ENCODE measurements at places on chromosomes 13 and 19.

DNA sequence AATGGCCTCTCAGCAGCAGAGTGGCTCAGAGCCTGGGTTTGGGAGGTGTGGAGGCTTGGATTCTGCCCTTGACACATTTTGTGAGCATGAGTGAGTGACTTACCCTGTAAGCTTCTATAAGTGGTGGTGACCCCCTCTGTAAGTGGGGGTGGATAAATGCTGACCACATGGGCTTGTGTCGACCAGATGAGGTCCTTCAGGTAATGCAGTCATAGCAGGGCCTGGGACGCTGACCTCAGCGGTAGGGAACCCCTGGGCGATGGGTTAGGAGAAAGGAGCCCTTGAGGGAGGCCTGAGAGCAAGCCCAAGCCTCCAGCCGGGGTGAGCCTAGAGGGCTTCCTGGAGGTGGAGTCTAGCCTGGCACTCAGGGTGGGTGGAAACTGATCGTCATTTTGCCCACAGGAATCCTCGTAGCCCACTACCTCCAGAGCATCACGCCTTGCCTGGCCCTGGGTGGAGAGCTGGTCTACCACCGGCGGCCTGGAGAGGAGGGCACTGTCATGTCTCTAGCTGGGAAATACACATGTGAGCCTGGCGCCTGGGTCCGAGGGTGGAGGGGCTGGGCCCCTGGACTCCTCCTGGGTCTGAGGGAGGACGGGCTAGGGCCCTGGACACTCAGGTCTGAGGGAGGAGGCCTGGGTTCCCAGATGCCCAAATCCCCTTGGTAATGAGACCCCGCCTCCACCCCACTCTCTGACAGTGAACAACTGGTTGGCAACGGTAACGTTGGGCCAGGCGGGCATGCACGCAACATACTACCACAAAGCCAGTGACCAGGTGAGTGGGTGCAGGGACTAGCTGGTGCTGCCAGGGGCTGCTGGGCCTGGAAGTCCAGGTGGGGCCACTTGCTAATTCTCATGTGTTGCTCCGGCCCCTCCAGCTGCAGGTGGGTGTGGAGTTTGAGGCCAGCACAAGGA, 5.0 kb upstream of the APOE start:
- no peak overlapping the region for H3K27ac ChIP-seq
- no peaks in the 10 kb centered on the region for H3K4me1 ChIP-seq
- DNase-seq, result no peak
- no peaks in the 10 kb centered on the region for H3K27me3 ChIP-seq

GRCh38 chr13:98778749-98779148, 26.3 kb upstream of the SLC15A1 start:
- peaks cover 9% of the 10 kb centered on the region for H3K4me1 ChIP-seq
- H3K4me3 ChIP-seq, result no peak overlapping the region
- no peaks in the 10 kb centered on the region for H3K27me3 ChIP-seq
- no peaks in the 10 kb centered on the region for H3K36me3 ChIP-seq
- H3K27ac ChIP-seq, result no peak overlapping the region

GRCh38 chr19:6743066-6743465, 3.6 kb downstream of the TRIP10 start:
- H3K27ac ChIP-seq, result no peak overlapping the region
- H3K27me3 ChIP-seq, result no peaks in the 10 kb centered on the region
- peaks cover 26% of the 10 kb centered on the region for H3K36me3 ChIP-seq

DNA sequence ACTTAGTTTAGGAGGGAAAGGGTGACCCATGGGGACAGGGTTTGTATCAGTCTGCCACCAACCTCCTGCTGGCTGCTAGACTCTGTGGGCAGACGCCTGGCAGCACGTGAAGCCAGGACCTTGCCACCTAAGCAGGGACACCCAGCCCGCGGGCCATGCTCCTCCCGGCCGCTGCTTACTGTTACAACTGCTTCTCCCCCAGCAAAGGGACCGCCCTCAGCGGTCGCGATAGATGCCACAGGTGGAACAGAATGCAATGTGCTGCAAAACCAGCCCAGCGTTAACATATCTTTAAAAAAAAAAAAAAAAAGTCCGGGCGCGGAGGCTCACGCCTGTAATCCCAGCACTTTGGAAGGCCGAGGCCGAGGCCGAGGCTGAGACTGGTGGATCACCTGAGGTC, 1.9 kb upstream of the RHPN2 start:
- no peak overlapping the region for H3K4me3 ChIP-seq
- no peak for DNase-seq
- no peak overlapping the region for H3K27ac ChIP-seq
- no peaks in the 10 kb centered on the region for H3K4me1 ChIP-seq
- H3K36me3 ChIP-seq, result no peaks in the 10 kb centered on the region

DNA sequence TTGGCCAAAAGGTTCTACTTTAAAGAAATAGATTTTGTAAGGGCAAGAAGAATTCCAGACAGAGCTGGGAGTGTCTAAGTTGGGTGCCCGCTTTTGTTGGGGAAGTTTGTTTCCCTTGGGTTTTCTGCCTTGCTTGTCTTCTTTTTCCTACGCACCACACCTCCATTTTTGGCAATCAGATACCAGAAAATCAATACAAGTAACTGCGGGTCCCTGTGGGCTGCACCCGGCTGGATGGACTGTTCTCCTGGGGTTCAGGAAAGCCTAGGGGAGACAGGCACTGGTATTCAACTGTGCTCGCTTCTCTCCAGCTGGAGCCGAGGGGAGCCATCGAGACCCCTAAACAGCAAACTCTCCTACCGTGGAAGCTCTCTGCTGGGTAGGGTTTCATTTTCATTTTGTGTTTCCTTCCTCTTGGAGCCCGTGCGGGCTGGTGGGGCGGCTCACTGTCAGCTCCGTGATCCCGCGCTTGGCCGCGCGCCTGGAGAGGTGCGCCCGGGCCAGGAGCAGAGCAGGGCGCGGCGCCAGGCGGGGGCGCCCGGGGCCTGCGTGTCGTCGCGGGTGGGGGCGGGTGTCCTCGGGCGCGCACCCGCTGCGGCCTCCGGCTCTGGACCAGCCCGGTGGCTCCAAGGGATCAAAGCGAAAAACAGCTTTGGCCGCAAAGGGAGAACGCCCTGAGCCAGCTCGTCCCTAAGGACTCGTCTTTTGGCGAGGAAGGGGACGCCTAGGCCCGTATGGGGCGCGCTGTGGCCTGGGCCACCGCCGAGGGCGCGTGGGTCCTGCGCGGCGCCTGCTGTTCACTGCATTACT, 347.2 kb downstream of the ZNF536 start:
- no peak overlapping the region for H3K27ac ChIP-seq
- no peaks in the 10 kb centered on the region for H3K4me1 ChIP-seq
- no peaks in the 10 kb centered on the region for H3K36me3 ChIP-seq
- no peaks in the 10 kb centered on the region for H3K27me3 ChIP-seq
- no peak for DNase-seq

All from DND-41 (cell line).